NCI-H1417 (cell line): ENCODE measurements at places on chromosomes 4 and X.

GRCh38 chr4:137676357-137676998, 144.2 kb upstream of the PCDH18 start:
- DNase-seq = no peak

DNA sequence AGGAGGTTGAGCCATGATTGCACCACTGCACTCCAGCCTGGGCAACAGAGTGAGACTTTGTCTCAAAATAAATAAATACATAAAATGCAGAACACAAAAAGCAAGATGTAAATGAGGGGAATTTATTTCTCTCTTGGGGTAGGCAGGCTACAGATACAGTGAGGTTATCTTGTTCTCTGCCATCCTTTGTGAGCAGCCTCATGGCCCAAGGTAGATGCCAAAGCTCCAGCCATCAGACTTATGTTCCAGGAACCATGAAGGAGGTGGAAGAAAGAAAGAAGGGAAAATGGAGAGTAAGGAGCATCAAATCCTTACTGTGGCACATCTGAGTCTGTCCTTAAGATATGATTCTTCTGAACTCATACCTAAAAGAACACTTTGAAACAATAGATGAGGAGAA, 11.1 kb downstream of the ARSH start:
- DNase-seq = no peak

DNA sequence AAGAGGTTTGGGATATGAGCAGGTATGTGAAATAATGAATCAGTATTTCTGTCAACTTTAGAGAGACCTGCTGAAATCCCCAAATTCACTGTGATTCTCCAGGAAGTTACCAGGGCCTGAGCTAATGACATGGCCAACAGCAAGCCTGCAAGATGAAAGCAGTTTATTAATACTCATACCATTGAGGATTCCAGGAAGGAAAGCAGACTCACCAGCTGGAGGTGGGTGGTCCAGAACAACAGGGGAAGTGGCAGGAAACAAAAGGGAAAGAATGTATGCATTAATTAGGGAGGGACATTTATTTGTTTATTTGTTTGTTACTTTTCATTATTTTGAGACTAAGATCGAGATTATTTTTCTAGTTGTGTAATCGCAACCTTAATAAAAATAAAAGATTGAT, 196.6 kb upstream of the AGA start:
- DNase-seq = no peak

GRCh38 chrX:122625239-122625638, 558.8 kb upstream of the GRIA3 start:
- no peak for DNase-seq

DNA sequence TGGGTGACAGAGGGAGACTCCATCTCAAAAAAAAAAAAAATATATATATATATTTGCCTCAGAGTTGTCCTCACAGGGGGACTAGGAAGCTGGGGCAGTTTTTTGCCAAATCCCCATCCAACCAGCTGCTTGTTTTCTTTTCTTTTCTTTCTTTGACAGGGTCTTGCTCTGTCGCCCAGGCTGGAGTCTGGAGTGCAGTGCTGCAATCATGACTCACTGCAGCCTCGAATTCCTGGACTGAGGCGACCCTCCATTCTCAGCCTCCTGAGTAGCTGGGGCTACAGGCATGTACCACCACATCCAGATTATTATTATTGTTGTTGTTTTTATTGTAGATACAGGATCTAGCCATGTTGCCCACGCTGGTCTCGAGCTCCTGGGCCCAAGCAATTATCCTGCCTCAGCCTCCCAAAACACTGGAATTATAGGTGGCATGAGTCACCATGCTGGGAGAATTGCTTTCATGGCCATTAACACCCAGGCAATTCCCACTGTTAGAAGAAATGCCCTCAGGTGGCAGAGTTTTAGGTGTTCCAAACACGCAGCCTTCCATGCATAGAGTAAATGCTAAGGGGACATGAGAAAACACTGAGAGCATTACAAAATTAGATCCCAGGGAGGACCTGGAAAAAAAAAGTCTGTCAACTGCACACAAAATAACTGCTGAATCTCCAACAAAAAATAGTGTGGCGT, 98.0 kb downstream of the ARHGAP6 start:
- no peak for DNase-seq

DNA sequence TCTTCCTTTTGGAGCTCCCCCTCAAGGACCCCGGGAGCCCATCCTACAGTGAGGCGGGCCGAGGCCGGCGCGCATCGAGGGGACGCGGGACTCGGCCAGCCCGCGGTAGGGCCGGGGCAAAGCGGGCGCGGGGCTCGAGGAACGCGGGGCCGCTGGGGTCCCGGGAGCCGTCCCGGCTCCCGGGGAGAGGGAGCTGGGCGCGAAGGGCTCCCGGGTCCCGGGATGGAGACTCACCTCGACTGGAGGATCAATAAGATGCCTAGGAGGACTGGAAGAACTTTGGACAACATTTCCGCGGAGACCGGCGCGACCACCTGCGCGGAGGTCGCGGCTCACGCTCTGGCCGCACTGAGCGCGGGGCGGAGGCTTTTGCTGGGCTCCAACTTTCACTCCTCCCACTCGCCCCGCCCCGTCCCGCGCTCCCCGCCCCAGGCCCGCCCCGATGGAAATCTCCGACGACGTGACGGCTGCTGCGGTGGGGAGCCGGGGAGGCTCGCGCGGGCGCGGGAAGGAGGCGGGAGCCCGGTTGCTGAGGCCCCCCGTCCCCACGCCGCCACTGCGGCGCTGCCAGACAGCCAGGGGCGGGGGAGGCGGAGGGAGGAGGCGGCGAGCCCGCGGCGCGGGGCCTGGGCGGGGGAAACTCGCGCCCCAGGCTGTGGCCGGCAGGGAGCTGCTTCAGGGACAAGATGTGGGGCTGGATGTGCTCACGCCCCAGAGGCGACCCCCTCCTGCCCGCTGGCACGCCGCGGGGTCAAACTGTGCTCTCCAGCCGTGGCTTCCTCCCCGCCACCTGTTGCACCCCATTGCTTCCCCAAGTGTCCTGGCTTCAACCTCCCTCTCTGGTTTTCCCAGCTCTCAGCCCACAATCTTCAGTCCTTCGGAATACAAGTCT, at the start of gene GABRE:
TSS of gene GABRE (minus strand) at position 341 of the 892 bp plus-strand sequence. CDS start at position 290, 51 bp downstream.
- peak; percentile 18 for DNase-seq

- DNase-seq = no peak
Observed at GRCh38 chrX:29431895-29432294, 783.5 kb upstream of the MAGEB2 start.

- no peak for DNase-seq
Observed at GRCh38 chr4:22190855-22191254, 242.3 kb upstream of the KCNIP4 start.

GRCh38 chrX:11478911-11479310, 185.7 kb downstream of the AMELX start:
- no peak for DNase-seq

DNA sequence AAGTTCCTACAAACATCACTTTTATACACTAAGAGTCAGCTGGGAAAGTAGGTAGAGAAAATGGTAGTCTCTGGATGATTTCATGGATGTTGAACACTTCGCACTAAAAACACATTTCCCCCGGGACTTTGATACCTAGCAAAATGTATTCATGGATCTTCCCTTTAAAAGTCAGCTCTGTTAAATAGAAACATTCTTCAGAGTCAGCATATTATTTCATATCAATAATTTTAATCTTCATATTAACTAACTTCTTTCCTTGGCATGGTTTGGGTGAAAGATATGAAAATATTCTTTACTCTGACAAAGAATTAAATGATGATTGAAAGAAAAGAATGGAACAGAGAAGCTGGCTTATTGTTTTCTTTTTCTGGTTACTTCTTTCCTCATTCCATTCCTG, 185.5 kb downstream of the NDST4 start:
- no peak for DNase-seq

DNA sequence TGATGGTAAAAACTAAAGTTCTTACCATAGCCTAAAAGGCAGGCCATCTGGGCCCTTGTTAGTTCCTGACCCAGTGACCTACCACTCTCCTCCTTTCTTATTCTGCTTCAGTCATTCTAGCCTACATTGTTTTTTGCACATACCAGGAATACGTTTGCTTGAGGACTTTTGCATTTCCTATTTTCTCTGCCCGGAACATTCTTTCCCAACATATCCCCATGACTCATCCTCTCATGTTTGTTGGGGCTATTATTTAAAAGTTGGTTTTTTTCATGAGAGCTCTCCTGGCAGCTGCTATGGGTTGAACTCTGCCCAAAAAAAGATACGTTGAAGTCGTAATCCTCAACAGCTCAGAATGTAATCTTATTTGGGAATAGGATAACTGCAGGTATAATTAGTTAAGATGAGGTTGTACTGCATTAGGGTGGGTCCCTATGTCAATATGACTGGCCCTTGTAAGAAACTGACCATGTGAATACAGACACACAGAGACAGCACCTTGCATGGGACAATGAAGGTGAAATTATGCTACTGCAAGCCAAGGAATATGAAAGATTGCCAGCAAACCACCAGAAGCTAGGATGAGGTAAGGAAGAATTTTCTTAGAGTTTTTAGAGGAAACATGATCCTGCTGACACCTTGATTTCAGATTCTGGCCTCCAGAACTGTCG, 138.3 kb upstream of the PDHA2 start:
- DNase-seq = no peak

- DNase-seq = no peak
Observed at GRCh38 chrX:11382930-11383329, 89.7 kb downstream of the AMELX start.
